Hematopoietic multipotent progenitor cell (in vitro differentiated cells): ENCODE measurements at places on chromosomes 5 and 9. TPM values are rescaled to one million over a fixed set of nuclear protein-coding genes. Genes with fewer than 3 reads are reported as not detected.

Gene SLC44A1
- total RNA-seq, result 28.3 TPM

Gene MAMDC2
- total RNA-seq, result 42.3 TPM

Gene CER1
- under 0.01 TPM for total RNA-seq

Gene SLCO6A1
- not detected for total RNA-seq

Gene ST8SIA4
- total RNA-seq, result 8.9 TPM

Gene FRRS1L
- under 0.01 TPM for total RNA-seq

DNA sequence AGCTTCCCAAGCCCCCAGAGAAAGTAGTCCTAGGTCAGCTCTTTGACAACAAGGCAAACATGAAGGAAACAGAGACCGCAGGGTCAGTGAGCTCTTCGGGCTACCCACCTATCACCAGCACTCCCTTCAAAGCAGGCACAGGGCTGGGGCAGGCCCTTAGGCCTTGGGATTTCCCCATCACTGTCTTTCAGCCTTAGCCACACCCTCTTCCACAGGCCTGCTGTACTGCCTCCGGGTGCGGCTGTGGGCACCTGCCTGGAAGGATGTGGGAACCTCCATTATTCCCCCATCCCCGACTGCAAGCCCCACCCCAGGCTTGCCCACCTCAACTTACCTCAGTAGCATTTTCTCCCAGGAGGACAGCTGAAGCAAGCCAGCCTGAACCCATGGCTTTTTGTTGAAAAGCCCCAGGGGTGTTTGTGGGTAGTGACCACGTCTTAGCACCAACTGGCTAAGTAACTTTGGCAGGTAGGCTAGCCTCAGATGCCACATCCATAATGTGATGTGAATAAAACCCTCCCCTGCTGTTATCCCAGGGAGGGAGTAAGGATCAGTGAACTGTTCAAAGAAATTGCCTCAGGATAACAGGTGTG, 100.2 kb downstream of the PIK3R1 start:
- DNase-seq, result no peak

DNA sequence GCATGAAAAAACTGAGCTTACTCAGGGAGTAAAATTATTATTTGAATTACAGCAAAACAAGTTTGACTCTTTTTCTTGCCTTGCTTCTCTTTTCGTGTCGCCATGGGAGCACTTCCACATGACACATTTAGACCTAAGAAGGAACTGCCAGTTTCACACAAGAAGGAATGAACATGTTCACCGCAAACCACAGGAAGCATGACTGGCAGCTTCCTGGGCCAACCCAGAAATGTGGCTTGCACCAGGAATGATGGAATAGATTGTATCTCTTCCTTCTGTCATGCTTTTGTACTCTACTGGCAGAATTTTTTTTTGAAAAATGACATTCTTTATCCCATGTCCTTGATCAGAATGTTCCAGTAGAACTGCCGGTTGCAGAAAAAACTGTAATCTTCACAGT, 32.9 kb upstream of the MAN2A1 start:
- DNase-seq, result no peak

- no peak for DNase-seq
Measured at GRCh38 chr9:22142671-22143070, 133.6 kb upstream of the CDKN2B start.

DNA sequence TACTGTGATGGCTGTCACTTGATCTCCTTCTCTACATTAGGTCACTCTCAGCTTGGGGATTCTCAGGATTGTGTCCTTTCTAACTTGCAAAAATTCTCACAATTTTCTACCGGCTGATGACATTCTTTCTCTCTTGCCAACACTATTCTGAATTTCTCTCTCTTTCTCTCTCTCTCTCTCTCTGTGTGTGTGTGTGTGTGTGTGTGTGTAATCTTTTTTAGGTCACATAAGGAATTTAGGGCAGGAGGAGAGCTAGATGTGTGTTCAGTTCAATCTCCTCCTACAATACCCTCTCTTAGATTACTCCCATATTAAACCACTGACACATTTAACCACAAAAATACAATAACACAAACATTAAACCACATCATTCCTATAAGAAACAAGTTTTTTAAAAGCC, 242.3 kb upstream of the NREP start:
- DNase-seq, result no peak

- no peak for DNase-seq
Measured at GRCh38 chr5:54821445-54822323, 163.7 kb downstream of the ESM1 start.

DNA sequence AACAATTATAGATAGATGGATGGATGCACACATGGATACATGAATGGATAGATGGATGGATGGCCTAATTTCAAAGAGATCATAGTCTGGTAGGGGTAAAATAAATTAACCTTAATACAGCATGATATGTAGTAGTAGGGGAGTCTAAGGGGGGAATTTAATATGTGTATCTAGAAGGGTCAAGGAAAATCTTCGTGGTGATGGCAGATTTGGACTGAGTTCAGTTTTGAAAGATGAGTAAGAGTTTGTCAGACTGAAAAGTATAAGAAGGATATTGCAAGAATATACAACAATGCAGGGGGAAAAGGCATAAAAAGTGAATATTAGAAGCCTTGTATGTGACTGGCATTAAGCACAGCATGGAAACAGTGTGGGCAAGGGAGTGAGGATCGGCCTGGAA, 98.7 kb downstream of the ZNF462 start:
- DNase-seq, result no peak

GRCh38 chr5:40027400-40027799, 602.6 kb upstream of the DAB2 start:
- DNase-seq, result no peak

GRCh38 chr9:14563902-14564624, 129.2 kb downstream of the ZDHHC21 start:
- no peak for DNase-seq

DNA sequence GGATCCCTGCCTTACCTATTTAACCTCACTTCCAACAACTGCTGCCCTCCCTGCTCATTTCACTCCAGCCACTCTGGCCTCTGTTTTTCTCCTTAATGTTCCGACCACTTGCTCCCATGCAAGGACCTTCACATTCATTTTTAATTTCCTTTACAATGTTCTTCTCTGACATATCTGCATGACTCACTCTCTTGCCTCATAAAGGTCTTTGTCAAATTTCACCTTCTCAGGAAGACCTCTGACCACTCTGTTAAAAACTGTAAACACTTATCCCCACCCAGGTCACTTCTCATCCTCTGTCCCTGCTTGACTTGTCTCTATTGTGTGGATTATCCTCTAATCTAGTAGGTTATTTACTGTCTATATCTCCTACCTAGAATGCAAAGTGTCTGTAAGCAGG, 751.2 kb downstream of the BRINP1 start:
- DNase-seq, result no peak

GRCh38 chr5:80755626-80756025, 100.8 kb upstream of the DHFR start:
- peak; percentile 24 for DNase-seq

DNA sequence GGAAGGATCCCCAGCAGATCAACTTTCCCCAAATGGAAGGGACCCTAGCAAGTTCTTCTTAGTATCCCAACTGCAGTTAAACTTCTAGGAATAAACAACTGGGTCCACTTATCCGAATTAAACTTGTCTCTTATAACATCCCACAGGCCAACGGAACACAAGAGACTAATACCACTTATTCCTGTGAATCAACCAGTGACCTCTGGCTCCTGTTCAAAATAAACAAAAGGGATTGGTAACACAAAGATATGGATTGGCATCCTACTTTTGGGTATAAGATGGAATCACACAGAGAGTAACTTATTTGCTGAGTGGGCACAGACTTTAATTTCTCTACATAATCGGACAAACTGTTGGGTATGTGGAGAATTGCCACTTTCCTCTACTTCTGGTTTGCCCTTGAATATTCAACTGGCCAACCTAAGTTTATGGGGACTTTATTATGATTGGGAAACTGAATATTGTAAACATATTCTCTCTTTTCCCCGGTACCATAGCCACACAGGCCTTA, 12.4 kb upstream of the PAIP1 start:
- DNase-seq, result no peak

DNA sequence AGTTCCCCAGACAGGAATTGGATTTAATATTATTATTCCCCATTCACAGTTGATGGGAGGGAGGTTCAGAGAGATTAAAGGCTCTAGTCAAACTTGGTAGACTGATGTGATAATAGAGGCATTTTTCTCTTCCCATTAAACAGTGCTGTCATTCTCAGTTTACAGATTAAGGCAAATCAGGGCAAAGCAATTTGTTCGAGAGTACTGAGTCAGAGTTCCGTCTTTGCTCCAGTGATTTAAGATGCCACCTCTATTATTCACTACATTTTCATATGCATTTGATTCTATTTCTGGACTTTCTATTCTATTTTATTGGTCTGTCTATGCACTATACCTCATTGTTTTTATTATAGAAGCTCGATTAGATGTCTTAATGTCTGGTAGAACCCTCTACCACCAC, 201.0 kb upstream of the RAI14 start:
- no peak for DNase-seq

- DNase-seq, result no peak
Measured at GRCh38 chr5:55441107-55441771, 93.5 kb downstream of the PLPP1 start.

GRCh38 chr5:157862183-157862851, 3.4 kb upstream of the CLINT1 start:
- no peak for DNase-seq

GRCh38 chr5:126852091-126852571, 75.2 kb downstream of the LMNB1 start:
- no peak for DNase-seq

DNA sequence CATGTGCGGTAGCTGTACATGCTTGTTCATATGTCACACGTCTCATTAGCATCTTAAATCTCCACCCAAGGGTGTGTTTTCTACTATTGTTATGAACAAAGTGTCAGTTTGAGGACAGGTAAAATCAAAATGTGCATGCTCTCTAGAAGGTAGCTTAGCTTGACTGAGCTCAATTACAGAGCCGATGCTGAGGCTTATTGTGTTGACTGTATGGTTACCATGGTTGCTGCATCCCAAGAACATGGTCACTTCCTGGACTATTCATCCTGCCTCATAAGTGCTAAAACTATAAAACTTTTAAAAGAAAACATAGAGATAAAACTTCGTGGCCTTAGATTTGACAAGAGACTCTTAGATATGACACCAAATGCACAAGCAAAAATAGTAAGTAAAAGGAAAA, 426.1 kb upstream of the CTNND2 start:
- no peak for DNase-seq

- DNase-seq, result no peak
Measured at GRCh38 chr5:72692231-72692637, 124.2 kb upstream of the TNPO1 start.

DNA sequence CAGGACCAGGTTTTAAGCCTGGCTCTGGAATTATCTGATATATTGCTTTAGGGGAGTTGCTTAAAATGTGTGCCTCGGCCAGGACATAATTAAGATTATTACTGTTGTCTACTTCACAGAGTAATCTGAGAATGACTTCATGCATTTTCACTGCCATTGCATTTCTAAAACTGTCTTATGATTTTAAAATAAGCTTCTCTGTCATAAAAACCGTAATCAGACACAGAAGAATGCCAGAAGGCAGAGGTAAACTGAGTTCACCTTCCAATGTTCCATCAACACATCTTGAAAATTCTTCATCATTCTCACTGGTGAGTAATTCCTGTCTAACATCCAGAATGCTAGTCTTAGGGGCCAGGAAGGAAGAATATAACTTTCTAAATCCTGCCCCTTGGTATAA, 47.1 kb downstream of the ISOC1 start:
- no peak for DNase-seq

GRCh38 chr9:5549658-5550650, 39.6 kb downstream of the PDCD1LG2 start:
- no peak for DNase-seq

GRCh38 chr5:130555429-130555828, 609.6 kb downstream of the HINT1 start:
- no peak for DNase-seq
